ENCODE measurements at places on chromosomes 16 and 17.

DNA sequence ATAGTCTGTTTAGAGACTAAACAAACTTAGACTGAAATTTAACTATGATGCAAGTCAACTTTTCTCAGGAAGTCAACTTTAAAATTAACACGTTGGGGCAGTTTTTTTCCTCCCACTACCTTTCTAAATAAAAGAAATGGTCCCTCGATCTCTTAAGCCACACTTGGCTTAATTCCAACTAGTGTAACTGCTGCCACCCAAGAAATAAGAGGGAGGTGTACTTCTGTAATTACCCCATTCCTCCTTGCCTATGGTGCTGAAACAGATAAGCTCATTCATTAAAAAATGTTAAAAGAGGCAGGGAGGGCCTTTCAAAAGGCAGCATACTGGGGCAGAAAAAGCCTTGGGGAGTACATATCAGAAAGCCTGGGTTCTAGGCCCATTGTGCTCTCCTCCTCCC is 59.8 kb downstream of the NCOR1 start:
- no peak for DNase-seq

- DNase-seq = no peak
These were observed 42.4 kb downstream of the RAI1 start for GRCh38 chr17:17723354-17724261.

DNA sequence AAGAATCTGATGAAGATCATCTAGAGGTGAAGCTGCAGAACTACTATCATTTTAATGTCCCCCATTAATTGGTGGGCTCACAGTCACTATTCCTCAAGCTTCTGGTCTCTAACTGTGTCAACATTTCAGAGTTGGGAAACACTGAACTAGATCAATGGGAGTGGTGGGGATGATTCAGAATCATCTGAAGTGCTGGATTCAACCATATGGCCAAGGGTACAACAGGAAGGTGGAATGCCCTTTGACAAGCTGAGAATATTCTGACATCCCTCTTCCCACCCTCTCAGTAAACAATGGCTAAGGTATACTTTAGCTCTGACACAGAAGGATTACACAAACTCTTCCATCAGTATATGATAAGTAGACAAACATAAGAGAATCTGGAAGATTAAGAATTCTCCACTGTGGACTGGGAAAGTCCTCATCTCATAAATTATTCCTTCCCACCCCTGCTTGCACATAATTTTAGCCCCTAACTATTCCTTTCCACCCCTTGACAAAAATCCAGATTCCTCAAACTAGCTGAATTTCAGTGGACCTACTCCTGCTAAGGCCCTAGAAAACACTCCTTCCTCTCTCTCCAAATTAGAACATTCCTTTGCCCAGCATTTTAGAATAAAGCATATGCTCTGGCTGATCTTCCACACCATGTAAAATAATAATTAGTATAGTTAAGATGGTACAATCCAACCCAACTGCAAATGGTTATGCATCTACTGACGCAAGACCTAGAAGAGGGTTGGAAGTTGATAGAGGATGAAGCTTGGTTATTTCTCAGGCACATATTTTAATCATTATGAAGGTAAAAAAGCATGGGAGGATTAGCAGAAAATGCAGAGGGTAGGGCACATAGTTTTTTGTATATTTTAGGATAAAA is 16.3 kb upstream of the RFFL start:
- no peak for DNase-seq

GRCh38 chr17:68657166-68657565 is 56.0 kb upstream of the FAM20A start:
- no peak for DNase-seq

GRCh38 chr17:37050920-37051319 is 102.2 kb downstream of the AATF start:
- no peak for DNase-seq

- DNase-seq = no peak
These were observed 84.6 kb downstream of the NT5M start for GRCh38 chr17:17387498-17388362.

- DNase-seq = no peak
These were observed at the start of gene CNGB1 for GRCh38 chr16:57970970-57971369. TSS of gene CNGB1 (minus strand) at chr16:57971128. CDS start at chr16:57967286, 3,842 bp downstream.

DNA sequence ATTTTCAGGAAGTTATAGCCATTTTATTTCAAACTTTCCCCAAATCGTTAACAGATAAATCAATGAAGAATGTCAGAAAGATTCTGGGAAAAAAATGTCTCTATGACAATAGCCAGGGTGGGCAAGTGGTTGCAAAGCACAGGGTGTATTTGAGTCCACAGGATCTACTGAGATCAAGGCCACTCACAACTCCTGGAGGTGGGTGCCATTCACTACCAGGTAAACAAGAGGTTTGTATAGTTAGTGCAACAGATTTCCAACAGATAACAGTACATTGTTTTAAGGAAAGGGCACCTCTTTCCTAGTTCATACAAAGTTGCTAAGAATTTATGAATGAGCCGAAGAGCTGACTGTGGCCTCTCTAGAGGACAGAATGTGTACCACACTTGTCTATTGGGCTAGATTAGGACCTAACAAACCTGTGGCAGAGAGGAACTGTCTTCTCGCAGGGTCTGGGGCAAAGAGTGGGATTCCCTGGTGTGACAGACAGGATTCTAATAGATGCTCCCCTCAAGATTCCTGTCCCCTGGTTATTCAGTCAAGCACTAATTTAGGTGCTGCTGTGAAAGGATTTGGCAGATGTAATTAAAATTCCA is 52.0 kb upstream of the ZNF629 start:
- no peak for DNase-seq

- DNase-seq = no peak
These were observed 2.4 kb downstream of the DHRS7B start for GRCh38 chr17:21129023-21129681.

DNA sequence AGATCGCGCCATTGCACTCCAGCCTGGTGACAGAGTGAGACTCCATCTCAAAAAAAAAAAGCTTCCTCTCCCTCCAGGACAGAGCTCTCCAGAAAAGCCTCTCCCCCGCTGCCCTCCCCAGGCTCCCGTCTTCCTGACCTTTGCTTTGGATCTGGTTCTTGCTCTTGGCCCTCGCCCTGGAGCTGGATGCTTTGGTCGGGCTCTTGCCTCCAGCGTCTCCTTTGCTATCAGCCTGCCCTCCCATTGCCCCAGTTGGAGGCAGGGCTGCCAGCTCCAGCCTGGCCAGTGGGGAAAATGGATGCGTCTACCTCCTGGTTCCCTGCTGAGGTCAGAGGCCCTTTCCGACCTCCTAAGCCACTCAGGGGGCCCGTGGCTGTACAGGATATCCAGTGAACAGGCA is 35.9 kb downstream of the TRARG1 start:
- DNase-seq = no peak

DNA sequence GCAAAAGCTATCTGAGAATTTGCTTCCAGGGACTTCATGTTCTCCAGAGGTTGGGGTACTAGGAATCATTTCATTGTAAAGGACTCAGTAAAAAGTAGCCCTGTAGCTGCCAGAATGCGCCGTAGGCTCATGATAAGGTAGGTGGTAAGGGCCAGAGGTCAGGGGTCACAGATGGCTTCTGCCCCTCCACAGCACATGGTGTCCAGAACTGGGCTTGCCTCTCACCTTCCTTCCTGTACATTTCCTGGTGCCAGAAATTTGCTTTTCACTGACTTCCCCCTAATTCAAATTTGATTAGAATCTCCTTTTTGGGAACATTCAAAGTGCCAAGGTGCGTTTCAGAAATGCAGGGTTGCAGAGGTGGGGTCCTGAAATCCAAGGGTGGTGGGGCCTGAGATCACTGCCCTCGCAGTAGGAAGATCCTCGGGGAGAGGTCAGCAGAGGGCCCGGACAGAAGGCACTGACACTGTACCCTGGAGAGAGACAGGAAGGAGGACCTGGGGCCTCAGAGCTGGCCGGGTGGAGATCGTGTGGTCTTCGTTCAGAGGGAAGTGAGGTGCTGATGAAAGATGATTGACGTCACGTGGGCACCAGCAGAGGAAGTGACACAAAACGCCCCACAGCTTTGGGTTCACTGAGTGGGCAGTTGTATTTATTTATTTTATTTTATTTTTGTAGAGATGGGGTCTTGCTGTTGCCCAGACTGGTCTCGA is 25.5 kb upstream of the METRNL start:
- no peak for DNase-seq

GRCh38 chr16:3012828-3013420 is at the start of gene CLDN9:
TSS of gene CLDN9 (plus strand) at chr16:3012923. CDS start at chr16:3013363, 440 bp downstream.
- no peak for DNase-seq

DNA sequence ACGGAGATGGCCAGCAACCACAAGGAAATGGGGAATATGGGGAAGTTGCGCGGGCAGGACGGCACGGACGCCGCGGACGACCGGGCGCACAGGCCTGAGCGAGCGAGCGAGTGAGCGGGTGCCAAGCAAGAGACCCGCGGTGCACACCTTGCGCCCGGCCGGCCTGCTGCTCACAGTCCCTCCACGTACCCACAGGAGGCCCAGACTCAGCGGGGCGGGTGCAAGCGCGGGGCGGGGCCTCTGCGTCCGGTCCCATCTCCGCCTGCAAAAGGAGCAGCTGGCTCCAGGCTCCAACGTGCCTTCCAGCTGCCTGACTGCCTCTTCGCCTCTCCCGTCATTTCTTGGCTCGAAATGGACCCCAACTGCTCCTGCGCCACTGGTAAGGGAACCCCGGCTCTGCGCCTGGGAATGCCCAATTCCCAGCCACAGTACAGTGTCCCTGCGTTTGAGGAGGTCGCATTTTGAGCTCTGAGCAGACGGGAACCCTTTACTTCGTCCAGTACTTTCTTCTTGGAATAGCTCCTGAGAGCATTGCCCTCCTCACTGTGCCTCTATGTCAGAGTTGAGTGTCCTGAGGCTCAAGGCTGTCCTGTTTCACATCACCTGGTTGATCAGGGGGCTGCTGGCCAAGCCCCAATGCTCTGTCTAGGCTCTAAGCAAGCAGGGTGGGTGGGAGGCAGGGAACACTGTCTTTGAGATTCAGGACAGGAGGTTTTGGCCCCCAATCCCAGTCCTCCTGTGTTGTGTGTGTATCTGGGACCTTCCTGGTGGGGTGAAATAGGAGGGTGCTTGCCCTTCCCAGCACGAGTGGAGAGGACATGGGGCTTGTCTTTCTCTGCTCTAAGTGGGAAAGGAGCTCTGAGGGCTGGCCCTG is 8.1 kb upstream of the MT1E start:
- no peak for DNase-seq

- no peak for DNase-seq
These were observed 7.7 kb downstream of the CDH5 start for GRCh38 chr16:66374176-66374575.

DNA sequence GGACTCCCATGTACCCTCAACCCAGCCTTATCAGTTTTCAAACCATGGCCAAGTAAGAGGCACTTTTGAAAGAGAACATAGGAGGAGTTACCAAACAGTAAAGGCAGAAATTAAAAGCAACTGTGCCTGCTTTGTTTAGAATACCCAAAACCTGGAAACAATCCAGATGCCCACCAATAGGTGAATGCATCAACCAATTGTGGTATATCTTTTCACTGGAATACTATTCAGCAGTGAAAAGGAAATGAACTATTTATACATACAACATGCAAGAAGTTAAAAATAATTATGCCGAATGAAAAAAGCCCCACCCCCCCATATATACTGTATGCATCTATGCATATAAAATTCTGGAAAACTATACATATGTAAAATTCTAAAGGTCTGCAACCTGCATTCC is 37.0 kb downstream of the PITPNC1 start:
- DNase-seq = no peak

DNA sequence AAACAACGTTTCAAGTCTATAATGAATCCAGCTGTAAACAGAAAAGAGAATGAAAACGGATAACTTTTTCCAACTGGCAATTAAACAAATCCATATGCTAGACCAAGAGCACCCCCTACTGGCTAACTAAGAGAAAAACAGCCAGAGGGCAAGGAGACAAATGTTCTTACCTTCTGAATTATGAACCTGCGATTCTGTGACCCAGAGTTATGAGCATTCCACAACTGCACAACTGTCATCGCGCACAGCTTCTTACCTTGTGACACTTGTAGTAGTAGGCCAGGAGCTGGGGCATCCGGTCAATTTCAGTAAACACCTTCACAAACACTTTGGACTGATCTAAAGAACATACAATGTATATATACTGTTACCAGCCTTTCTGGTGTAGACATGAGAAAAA is 18.6 kb downstream of the COG7 start:
- peak; percentile 71 for DNase-seq

GRCh38 chr17:4968486-4969046 is 949 bp upstream of the SPAG7 start:
- DNase-seq = no peak

DNA sequence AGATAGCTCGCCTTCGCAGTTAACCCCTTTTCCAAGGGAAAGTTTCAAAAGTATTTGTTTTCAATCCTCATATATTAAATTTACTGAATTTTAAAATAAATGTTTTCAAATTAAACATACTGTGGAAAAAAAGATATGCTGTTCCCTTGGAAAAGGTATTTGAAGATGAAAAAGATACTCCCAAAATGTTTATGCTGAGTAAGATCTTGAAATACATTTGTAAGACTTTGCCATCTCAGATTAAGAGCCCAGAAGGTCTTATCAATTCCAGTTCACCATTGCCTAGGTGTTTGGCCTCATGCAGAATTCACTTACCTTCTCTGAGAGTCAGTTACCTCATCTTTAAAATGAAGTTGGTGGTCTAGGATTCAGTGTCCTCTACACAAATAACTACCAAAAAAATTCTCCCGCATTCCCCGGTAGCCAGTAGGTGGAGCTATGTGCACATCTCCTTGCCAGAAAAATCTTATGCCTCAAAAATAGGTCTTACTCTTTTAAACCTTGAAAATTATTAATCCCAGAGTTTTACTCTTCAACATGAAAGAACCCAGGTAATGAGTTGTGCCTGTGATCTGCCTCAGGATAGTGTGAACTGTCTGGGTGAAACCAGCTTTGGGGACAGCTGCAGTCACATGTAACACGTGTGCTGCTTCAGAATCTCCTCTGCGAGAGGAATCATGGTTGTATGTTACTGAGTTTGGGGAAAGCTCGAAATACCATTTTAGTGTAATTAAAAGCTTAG is 178.3 kb downstream of the MRTFB start:
- DNase-seq = no peak

DNA sequence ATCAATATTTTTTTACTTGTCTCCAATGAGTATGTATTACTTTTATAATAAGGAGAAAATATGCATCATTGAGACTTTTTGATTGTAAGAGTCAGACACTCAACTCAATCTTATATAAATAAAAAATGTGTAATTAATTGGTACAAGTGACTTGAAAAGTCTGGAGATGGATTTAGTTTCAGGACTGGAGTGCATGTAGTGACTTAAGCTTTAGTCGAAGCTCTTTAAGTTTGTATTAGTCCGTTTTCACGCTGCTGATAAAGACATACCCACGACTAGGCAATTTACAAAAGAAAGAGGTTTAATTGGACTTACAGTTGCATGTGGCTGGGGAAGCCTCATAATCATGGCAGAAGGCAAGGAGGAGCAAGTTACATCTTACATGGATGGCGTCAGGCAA is 60.7 kb upstream of the NKD1 start:
- no peak for DNase-seq
